CD4-positive, alpha-beta T cell (primary cell): ENCODE measurements at places on chromosomes 6 and 20. TPM values are rescaled to one million over a fixed set of nuclear protein-coding genes. Genes with fewer than 3 reads are reported as not detected.
A peak's percentile ranks its signal among the peaks of the same experiment; 100 is the strongest.

- no peaks in the 10 kb centered on the region for H3K36me3 ChIP-seq
- no peaks in the 10 kb centered on the region for H3K4me1 ChIP-seq
- H3K27me3 ChIP-seq, result no peaks in the 10 kb centered on the region
- no peak overlapping the region for H3K27ac ChIP-seq
- H3K4me3 ChIP-seq, result no peak overlapping the region
Observed at GRCh38 chr6:109507490-109508072, 24.6 kb upstream of the ZBTB24 start.

DNA sequence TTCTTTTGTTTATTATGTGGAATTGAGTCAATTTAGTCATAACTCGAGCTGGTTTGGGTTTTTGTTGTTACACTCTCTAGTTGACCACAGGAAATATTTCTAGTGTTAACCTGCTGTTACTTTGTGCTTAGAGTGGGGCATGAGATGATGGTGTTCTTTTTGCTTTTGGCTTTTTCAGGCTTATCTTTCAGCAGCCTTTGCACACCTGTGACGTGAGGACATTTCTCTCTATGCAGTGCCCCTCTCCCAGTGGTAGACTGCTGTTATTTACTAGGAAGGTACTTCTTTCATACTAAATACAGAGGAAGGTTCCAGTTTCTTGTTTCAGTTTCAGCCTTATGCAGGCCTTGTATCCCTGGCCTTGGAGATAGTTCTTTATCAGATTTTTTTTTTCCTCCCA is 766.8 kb upstream of the MAN1A1 start:
- H3K27ac ChIP-seq, result no peak overlapping the region
- H3K4me3 ChIP-seq, result no peak overlapping the region
- DNase-seq, result no peak
- H3K4me1 ChIP-seq, result no peaks in the 10 kb centered on the region

DNA sequence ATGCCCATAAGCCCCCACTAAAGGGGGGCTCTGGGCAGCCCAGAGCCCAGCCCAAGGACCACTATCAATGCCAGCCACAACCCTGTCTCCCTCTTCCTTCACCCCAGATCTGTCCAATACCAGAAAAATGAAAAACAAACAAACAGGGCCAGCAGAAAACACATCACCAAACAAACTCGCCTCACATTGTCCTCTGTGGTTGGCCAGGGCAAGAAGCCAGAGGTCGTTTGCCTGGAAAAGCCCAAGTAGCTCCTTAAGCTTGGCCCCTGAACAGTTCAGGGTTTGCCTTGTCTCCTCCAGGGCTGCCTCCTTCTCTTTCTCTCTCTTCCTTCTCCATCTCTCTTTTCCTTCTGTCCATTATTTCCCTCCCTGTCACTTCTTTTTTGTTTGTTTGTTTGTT is 10.1 kb upstream of the SCUBE3 start:
- H3K36me3 ChIP-seq, result no peaks in the 10 kb centered on the region
- no peak overlapping the region for H3K4me3 ChIP-seq
- no peak overlapping the region for H3K27ac ChIP-seq
- H3K4me1 ChIP-seq, result no peaks in the 10 kb centered on the region

GRCh38 chr6:109922851-109923250 is 55.3 kb upstream of the GPR6 start:
- H3K36me3 ChIP-seq, result no peaks in the 10 kb centered on the region
- no peaks in the 10 kb centered on the region for H3K27me3 ChIP-seq
- no peak overlapping the region for H3K4me3 ChIP-seq
- no peak overlapping the region for H3K27ac ChIP-seq
- no peaks in the 10 kb centered on the region for H3K4me1 ChIP-seq

GRCh38 chr6:33745548-33745947 is 1.2 kb downstream of the IP6K3 start:
- H3K4me3 ChIP-seq, result no peak overlapping the region
- H3K36me3 ChIP-seq, result no peaks in the 10 kb centered on the region

GRCh38 chr20:1364106-1364505 is 28.7 kb downstream of the FKBP1A start:
- H3K27me3 ChIP-seq, result no peaks in the 10 kb centered on the region
- H3K27ac ChIP-seq, result peak overlapping the region; percentile 0
- DNase-seq, result no peak
- H3K36me3 ChIP-seq, result peaks cover 38% of the 10 kb centered on the region

DNA sequence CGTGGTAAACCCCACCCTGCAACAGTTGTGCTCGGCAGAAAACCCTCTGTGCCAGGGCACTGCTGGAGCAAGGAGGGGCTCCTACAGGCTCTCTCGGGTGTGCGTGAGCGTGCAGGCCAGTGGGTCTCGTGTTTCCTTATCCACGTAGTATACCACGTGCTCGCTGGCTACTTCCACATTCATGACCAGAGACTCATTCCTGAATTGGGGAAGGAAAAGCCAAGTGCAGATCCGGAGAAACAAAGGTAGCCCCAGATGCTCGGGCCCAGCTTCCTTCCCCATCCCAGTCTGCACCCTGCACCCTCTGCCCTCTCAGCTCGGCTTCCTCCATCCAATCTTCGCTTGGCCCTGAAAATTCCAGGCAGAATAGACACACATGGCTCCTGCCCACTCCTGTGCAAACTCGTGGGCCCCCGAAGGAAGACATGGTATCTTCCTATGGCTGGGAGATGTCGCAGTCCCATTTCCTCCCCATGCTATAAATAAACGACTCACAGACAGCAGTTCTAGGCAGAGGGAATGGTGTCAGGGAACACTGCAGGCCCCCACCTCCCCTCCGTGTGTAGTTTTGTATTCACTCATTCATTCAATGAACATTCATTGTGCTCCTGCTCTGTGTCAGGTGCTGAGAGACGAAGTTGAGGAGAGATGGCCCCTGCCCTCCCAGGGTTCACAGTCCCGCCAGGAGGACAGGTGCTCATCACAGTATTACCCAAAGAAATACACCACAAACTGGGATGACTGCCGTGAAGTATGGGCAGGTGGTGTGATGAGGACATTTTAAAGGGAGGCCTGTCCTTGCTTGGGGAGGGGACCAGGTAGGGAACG is 29.6 kb downstream of the NPEPL1 start:
- no peaks in the 10 kb centered on the region for H3K36me3 ChIP-seq
- no peak overlapping the region for H3K27ac ChIP-seq
- no peaks in the 10 kb centered on the region for H3K4me1 ChIP-seq
- H3K27me3 ChIP-seq, result peaks cover 17% of the 10 kb centered on the region

DNA sequence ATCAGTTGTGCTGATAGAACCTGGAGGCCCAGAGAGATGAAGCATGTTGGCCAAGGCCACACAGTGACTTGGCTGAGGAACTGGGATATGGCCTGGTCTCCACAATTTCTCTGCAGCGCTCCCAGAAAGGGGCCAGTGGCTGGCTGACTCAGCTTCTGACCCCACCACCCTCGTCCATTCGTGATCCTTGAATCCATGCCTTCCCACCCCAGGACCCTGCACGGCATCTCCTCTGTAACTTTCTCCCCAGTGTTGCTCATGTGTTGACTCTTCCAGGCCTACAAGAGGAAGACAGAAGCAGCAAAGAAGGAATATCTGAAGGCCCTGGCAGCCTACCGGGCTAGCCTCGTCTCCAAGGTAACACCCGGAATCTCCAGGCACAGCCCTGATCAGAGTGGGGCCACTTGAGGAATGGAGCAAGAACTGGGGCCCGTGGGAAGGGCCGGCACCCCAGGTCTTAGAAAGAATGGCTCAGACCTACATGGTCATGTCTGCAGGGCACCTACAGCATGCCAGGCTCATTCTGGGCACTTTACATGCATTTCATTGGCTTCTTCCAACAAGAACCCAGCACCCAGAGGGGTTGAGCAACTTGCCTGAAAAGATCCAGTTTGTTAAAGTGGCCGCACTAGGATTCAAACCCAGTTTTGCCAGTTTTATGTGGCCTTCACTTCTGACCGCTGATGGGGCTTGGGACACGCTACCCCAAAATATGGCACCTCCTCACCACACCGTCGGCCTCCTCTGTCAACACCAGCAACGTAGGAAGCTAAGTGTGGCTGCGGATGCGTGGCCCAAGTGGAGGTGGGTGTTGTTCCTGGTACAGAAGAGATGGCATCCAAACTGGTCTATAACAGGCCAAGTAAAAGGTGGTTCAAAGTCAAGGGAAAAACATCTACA is 122.2 kb downstream of the JPH2 start:
- no peak overlapping the region for H3K4me3 ChIP-seq
- H3K27ac ChIP-seq, result no peak overlapping the region
- H3K27me3 ChIP-seq, result no peaks in the 10 kb centered on the region

- H3K4me1 ChIP-seq, result no peaks in the 10 kb centered on the region
- H3K4me3 ChIP-seq, result no peak overlapping the region
- H3K27me3 ChIP-seq, result no peaks in the 10 kb centered on the region
Observed at GRCh38 chr6:170232186-170233002, 58.5 kb downstream of the DLL1 start.

DNA sequence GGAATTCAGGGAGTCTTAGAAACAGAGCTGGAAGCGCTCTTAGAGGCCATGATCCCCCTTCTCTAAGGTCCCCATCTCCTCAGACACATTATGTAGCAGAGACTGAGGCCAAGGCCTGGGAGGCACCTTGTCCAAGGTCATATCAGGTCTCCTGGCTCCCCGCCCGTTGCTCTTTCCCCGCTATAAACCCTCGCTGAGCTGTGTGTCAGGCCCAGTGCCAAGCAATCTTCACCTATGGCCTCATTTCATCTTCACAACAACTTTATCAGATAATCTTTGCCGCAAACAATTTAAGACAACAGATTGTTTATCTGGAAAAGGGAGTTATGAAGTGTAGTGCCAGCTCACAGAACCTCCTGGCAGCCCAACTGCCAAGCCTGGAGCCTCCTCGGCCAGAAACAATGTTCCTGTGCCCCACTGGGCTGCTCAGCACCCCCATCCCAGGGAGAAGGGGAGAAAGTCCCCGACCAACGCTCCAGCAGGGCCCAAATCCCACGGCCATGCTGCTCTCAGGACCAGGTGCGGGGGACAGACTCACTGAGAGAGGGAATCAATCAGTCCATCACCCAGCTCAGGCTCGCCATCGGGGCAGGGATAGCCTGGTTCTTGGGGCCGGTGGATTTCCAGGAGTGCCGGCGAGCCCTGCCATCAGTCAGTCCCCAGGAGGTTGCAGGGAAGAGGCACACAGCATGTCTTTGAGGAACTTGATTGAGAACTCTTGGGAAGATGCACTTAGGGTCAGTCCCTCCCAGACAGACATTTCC is 16.9 kb upstream of the FANCE start:
- no peak for DNase-seq
- H3K4me3 ChIP-seq, result no peak overlapping the region
- H3K36me3 ChIP-seq, result no peaks in the 10 kb centered on the region
- H3K27me3 ChIP-seq, result no peaks in the 10 kb centered on the region
- H3K27ac ChIP-seq, result no peak overlapping the region

- no peak overlapping the region for H3K4me3 ChIP-seq
- H3K27ac ChIP-seq, result no peak overlapping the region
- peak; percentile 3 for DNase-seq
- H3K36me3 ChIP-seq, result no peaks in the 10 kb centered on the region
- H3K27me3 ChIP-seq, result no peaks in the 10 kb centered on the region
Observed at GRCh38 chr6:139996253-139996834, 621.9 kb upstream of the CITED2 start.

DNA sequence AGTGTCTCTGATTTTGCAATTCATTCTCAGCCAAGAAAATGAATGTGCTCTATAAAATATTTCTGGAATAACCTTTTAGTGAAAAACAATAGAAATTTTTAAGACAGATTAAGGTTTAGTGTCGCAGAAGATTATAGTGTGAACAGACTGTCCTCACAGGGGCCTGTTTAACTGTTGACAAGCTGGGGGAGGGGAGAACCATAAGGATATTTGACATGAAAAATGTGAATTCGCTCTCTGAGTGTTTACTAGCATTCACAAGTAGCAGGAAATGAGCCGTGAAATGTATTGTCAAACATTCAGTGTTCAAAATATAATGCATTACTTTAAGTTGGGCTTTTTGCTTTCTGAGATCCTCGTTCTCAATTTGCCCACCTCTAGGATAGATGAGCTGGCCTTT is 134.8 kb upstream of the TSHZ2 start:
- H3K4me1 ChIP-seq, result no peaks in the 10 kb centered on the region
- no peak for DNase-seq
- H3K27me3 ChIP-seq, result no peaks in the 10 kb centered on the region
- H3K36me3 ChIP-seq, result no peaks in the 10 kb centered on the region
- no peak overlapping the region for H3K4me3 ChIP-seq

DNA sequence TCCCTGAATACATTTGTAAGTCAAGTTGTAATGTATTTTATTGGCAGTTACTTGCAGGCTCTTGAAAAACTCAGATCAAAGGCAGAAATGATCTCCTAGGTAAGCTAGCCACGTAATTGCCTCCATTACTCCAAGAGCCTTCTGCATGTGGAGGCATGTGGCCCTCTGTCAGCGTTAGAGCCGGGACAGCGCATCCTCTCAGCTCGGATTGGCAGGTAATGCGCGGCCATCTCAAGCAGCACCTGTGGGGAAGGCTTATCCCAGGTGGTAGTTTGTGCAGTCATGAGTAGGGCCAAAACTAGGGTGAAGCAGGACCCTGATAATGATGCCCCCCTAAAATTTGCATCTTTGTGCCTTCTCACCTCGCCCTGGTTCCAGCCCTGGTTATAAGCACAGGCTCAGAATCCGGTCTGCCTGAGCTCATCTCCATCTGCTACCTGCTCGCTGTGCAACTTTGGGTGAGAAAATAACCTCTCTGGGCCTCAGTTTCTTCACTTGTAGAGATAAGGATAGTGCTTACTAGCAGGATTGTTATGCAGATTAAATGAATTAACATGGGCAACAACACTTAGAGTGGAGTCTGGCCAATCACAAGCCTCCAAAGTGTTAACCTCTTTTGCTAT is 157.5 kb upstream of the PMEPA1 start:
- peaks cover 3% of the 10 kb centered on the region for H3K4me1 ChIP-seq
- no peak for DNase-seq
- H3K36me3 ChIP-seq, result no peaks in the 10 kb centered on the region
- H3K27ac ChIP-seq, result no peak overlapping the region
- peaks cover 5% of the 10 kb centered on the region for H3K27me3 ChIP-seq

GRCh38 chr6:373773-374724 is 17.5 kb upstream of the IRF4 start:
- no peak overlapping the region for H3K4me3 ChIP-seq
- peaks cover 5% of the 10 kb centered on the region for H3K27me3 ChIP-seq
- no peak for DNase-seq
- peaks cover 5% of the 10 kb centered on the region for H3K4me1 ChIP-seq
- no peaks in the 10 kb centered on the region for H3K36me3 ChIP-seq
- H3K27ac ChIP-seq, result no peak overlapping the region

GRCh38 chr6:147311218-147311617 is 107.0 kb downstream of the STXBP5 start:
- peaks cover 11% of the 10 kb centered on the region for H3K36me3 ChIP-seq
- H3K4me3 ChIP-seq, result no peak overlapping the region
- H3K27ac ChIP-seq, result no peak overlapping the region
- H3K4me1 ChIP-seq, result no peaks in the 10 kb centered on the region
- H3K27me3 ChIP-seq, result no peaks in the 10 kb centered on the region

GRCh38 chr20:63172726-63173125 is 43.2 kb downstream of the YTHDF1 start:
- H3K27me3 ChIP-seq, result peaks cover 63% of the 10 kb centered on the region
- peaks cover 12% of the 10 kb centered on the region for H3K4me1 ChIP-seq
- H3K27ac ChIP-seq, result no peak overlapping the region
- no peak for DNase-seq

FRK gene
- total RNA-seq, result not detected

TBXT gene
- total RNA-seq, result not detected

ZNF334 gene
- 0.28 TPM for total RNA-seq

ELMO2 gene
- 85.6 TPM for total RNA-seq

KCNQ5 gene
- total RNA-seq, result 2.5 TPM

RANBP9 gene
- 62.9 TPM for total RNA-seq

RNASET2 gene
- 164 TPM for total RNA-seq

CLPSL2 gene
- total RNA-seq, result not detected

BMP2 gene
- total RNA-seq, result not detected

RIMS1 gene
- not detected for total RNA-seq

HEY2 gene
- total RNA-seq, result 0.08 TPM

SYCP2 gene
- 4.4 TPM for total RNA-seq

SLC17A3 gene
- 0.30 TPM for total RNA-seq

EBF4 gene
- total RNA-seq, result 4.2 TPM

HRH3 gene
- total RNA-seq, result not detected

PTPRT gene
- total RNA-seq, result not detected

REPS1 gene
- total RNA-seq, result 56.6 TPM

RREB1 gene
- 56.5 TPM for total RNA-seq
